Globus pallidus (tissue), 1 donor: ENCODE measurements at places on chromosomes 16 and 17.

DNA sequence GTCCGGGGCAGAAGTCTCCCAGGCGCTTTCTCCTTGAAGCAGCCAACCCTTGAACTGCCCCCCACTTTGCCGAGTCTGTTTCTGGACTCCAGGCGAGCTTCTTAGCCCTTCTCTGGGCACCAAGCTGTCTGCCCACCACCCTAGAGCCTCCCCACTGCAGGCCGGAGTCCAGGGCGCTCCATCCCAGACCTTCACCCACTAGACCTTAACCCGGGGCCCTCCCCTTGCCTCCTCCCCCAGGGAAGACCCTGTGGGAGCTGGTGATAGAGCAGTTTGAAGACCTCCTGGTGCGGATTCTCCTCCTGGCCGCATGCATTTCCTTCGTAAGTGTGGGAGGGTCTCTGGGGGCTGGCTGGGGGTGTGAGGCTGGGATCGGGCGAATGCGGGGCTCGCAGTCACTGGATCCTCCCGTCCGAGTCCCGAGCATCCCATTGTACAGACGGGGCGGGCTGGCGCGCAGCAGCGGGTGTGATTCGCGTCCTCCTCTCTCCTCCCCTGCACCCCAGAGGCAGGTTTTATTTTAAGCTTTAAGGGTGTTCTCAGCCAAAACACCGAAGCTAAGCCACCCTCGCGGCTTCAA lies 1.1 kb downstream of the ATP2A1 start:
- no peak for DNase-seq

DNA sequence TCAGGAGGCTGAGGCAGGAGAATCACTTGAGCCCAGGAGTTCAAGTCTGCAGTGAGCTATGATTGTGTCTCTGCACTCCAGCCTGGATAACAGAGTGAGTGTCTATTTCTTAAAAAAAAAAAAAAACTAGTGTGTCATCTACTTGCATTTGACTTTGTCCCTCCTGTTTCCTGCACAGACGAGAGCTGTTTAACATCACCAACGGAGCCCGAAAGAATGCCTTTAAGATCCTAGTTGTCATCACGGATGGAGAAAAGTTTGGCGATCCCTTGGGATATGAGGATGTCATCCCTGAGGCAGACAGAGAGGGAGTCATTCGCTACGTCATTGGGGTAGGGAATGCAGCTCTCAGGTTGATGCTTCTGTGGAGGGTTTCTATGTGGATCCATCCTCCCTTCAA lies 13.4 kb downstream of the ITGAM start:
- DNase-seq = no peak

GRCh38 chr16:87602001-87602775 lies at the start of gene JPH3:
Gene JPH3 (plus strand): TSS chr16:87602508. CDS start chr16:87603147, 639 bp downstream.
- DNase-seq = no peak

- DNase-seq = no peak
These were observed 5.3 kb upstream of the HEXD start for GRCh38 chr17:82412535-82413520.

DNA sequence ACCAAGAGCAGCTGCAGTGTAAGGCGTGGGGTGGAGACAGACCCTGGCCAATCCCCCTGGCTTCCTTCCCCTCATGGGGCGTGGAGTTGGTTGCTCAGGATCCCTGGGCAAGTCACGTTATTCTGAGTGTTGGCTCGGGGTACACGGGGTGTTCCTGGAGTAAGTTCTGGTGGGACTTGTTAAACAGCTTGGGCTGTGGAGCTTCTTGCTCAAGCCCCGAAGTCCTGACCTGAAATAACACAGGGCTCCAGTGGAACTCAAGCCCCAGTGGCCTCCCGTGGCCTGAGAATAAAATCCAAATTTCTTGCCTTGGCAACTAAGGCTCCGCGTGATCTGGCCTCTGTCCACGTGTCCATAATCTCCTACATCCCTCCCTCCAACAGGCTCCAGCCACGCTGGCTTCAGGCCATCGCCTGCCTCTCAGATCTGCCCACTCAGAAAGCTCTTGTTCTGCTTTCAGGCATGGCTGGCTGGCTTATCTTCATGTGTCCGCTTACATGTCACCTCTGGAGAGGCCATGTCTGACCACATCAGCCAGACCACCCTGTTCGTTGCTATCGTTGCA lies 49.3 kb upstream of the BCO1 start:
- peak; percentile 92 for DNase-seq

DNA sequence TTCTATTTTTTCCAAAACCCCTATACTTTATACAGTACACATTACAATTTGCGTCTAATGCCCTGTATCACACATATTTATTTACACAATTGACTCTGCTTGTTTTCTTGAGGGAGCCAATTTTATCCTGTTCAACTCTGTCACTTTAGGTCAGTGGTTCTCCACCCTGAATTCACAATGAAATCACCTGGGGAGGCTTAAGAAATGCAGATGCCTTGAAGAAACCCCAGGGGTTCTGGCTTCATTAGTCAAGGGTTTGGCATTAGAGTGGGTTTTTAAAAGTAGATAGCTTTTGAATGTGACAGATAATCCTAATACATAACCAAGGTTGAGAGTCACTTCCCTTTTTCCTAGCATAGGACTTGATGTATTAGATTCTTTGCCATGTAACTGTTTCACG lies 398.6 kb upstream of the ERCC4 start:
- DNase-seq = no peak

DNA sequence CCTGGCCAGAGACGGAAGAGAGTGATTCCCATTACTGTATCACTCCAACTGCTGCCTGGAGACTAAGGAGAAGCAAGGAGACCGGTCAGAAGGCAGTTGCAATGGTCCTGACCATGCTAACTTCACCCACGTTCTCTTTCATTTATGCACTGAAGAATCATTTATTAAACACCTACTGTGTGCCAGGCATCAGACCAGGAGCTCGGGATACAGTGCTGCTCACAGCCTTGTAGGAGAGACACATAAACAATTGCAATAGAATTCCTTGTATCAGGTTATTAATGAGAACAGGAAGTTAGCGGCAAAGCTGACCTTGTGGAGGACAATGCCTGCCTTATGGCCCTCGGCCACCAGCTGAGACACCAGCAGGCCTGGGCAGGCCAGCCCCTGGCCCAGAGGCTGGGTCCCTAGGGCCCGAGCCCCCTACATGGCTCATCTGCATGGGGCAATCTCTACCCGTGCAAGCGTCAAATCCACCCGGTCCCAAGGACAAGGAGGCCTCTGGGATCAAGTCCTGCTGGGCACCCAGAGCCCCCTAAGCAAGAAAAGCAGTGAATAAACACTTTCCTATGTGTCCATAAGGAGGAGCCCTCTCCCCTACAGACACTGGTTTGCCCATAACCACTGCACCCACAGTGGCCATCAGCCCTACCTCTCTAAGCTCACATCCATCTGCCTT lies 8.6 kb upstream of the ENPP7 start:
- no peak for DNase-seq
